ENCODE measurements at places on chromosomes 7 and 10. TPM values are rescaled to one million over a fixed set of nuclear protein-coding genes. Genes with fewer than 3 reads are reported as not detected.

DNA sequence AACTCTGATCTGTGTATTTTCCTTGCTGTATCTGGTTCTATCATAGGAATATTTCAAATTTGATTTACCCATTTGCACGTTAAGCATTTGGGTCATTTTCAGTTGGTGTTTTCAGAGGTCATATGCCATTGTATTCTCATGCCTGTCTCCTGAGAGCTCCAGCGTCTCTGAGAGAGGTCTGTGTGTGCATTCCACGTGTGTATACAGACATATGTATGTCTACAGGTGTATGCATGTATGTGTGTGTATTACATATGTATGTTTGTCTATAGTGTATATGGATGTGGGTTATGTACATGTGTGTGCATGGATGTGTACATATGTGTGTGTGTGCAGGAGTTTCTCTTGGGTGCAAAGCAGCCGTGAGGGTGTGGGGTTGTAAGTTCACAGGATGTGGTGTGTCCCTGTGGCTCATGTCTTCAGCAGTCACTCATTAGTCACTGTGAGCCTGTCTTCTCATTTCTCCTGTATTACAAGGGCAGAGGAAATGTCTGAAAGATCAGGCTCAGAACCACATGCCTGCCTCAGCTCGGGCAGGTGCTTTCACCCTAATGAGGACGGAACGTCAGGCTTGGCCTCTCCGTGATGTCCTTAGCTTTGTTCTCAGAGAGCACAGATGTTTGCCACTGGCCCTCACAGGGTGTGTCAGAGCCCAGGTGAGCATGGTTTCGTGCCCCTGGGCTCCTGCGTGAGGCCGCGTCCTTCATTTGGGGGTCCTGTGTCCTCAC is 101.6 kb downstream of the NKX6-2 start:
- no peak for DNase-seq

GRCh38 chr7:45658716-45659495 is 84.7 kb downstream of the ADCY1 start:
- DNase-seq, result no peak

DNA sequence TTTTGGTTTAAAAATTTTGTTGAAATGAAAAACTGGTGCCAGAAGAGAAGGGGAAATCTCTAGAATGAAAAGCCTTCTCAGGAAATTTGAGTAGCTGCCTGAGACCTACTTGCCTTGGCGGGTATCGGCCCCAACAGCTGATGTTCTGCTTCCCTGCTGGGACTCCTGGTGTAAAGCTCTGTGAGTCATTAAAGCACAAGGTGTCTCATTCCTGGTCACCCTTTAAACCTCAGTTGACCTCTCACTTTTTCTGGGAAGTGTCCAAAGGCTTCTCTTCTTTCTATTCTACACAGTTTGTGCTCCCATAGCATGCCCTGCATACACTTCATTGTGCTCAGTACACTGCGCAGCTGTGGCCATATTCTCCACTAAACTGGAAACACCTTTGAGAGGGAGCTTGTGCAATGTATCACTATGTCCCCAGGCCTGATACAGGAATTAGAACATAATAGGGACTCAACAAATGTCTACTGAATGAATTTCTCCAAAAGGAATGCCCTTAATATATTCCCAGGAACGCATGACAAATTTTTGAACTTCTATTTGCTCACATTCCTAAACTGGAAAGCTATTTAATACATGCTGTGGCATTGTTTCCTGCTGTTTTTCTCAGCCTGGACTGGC is 303.9 kb downstream of the SDHAF3 start:
- no peak for DNase-seq

DNA sequence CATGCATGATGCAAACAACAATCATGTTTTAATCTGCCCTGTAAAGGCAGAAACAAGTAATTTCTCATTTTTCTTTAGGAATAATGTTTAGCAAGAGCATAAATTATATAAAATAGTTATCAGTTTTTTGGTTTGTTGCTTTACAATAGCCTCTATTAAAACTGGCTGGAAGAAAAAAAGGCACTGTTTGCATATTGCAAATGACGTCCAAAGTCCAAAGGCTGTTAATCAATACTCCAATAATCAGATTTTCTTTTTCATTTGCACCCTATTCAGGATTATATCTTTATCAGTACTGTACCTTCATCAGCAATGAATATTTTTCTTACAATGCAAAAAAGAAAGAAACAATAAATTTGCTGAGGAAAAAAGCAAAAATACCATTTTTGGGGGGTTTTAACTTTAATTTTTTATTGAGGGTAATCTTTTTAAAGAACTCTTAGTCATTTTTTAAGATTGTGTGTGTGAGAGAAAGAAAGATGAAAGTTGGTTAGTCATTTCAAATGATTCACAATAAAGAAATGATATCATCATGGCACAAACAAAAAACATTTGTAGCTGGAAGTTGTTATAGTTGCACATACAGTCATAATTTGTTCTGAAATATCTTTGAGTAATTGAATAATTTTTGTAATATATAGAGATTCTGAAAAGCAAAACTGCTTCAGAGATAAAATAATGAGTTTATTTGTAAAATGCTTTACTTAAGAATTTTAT is 44.4 kb upstream of the AKR1C2 start:
- DNase-seq, result no peak

DNA sequence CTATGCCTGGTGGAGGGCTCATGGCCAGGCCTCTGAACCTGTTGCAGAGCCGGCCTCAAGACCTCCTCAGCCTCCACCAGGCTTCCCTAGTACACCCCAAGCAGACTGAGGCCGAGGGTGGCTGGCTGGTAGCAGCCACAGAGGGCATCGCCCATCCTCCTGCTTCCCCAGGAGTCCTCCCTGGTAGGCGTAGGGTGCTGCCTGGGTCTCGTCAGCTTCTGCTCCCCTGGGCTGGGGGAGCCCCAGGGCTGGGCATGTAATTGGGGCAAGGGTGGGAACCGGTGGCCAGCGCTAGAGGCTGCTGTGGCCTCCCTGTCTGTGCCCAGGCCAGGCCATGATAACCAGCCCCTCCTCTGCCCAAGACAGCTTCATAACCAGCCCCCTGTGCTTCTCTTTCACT is 32.6 kb downstream of the TBATA start:
- DNase-seq, result no peak

- DNase-seq, result no peak
Measured at GRCh38 chr10:132396494-132397035, 435 bp upstream of the PWWP2B start.

- no peak for DNase-seq
Measured at GRCh38 chr7:30705008-30705407, 22.8 kb upstream of the CRHR2 start.

DNA sequence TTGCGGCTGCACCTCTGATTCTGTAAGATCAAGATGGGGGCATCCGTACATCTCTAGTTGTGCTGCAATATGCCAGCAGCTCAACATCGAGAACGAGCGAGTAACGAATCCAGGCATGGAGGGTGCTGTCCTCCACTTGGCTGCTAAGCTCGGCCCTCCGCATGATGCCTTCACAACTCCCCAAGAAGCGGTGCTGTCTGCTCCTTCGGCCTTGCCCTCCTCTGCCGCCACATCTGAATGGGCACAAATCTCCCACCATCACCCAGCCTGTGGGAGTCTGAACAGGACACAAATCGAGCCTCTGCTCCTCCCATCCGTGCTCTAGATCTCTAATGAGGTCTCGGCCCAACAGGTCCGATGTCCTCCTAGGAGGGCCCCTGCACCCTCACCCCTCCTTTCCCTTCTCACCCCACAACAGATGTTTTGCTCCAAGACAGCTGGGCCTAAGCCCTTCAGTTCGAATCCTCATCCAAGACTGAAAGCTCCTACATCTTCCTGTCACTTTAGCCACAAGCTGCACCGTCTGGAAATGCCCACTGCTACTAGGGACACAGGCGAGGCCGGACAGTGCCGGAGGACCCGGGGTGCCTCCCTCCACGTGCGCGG is 86.7 kb downstream of the ZNF33B start:
- no peak for DNase-seq

- DNase-seq, result no peak
Measured at GRCh38 chr10:96584035-96584434, 2.8 kb downstream of the TM9SF3 start.

- DNase-seq, result no peak
Measured at GRCh38 chr7:83952236-83952635, 242.4 kb downstream of the SEMA3A start.

GRCh38 chr10:106711313-106711906 is 453.1 kb downstream of the SORCS1 start:
- no peak for DNase-seq

GRCh38 chr7:155581107-155581830 is 34.9 kb upstream of the CNPY1 start:
- DNase-seq, result no peak

DNA sequence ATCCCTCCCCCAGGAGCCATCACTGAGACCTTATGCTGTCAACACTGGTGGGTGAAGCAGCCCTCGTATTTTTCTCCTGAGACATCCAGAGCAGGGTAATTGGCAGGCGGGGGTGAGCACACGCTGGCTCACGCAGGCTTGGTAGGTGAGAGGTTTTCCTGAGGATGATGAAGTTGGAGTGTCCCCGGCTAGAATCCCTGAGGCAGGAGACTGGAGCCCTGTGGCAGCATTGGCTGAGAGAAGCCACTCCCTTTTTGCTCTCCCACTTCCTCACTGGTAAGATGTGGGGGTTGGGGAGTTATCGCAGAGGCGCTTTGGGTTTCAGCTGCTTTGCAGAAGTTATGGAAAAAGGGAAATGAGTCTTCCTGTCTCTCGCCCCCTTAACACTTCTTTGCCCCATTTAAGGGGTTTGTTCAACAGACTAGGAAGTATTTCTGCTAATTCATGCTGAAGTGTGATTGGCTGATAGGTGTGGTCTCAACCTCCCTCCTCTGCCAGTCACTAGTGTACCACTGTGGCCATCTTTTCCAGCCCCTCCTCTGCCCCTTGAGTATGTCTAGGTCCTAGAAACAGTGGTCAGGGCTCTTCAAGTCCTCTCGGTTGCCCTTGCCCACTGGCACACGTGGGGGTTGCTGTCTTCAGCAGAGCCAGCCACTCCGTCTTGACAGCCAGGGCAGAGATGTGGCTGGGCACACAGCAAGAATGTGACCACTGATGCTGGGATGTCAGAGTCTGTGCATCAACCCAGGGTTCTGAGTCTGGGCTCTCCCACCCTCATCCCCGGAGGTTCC is 5.7 kb downstream of the ARPC1B start:
- DNase-seq, result no peak

- DNase-seq, result no peak
Measured at GRCh38 chr10:1339396-1339795, 283.2 kb downstream of the WDR37 start.

DNA sequence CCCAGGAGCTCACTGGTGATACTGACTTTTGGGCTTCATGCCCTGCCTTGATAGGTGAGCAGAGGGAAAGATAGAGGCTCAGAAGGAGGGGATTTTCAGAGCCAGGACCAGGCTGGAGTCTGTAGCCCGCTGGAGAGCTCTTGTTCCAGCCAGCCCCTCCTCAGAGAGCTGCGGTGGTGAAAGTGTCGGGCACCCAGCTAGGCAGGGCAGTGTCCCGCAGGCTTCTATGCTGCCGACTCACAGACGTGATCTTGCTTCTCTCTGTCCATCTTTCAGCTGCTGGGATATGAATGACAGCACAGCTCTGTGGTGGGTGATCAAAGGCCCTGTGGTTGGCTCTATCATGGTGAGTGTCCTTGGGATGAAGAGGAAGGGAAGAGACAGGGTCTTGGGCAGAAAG is 35.2 kb downstream of the ADCYAP1R1 start:
- DNase-seq, result no peak

The CLDN4 gene
- 0.71 TPM for total RNA-seq

The CDH23 gene
- total RNA-seq, result 20.8 TPM

The TUBAL3 gene
- 0.66 TPM for total RNA-seq

The FFAR4 gene
- total RNA-seq, result 0.34 TPM

The RELN gene
- 4.9 TPM for total RNA-seq

The LIPK gene
- not detected for total RNA-seq

Measured in esophagus muscularis mucosa (tissue), 4 donors.